ENCODE measurements at places on chromosomes 5 and 9.

GRCh38 chr5:58622936-58623871, 40.3 kb downstream of the RAB3C start:
- no peak for DNase-seq

DNA sequence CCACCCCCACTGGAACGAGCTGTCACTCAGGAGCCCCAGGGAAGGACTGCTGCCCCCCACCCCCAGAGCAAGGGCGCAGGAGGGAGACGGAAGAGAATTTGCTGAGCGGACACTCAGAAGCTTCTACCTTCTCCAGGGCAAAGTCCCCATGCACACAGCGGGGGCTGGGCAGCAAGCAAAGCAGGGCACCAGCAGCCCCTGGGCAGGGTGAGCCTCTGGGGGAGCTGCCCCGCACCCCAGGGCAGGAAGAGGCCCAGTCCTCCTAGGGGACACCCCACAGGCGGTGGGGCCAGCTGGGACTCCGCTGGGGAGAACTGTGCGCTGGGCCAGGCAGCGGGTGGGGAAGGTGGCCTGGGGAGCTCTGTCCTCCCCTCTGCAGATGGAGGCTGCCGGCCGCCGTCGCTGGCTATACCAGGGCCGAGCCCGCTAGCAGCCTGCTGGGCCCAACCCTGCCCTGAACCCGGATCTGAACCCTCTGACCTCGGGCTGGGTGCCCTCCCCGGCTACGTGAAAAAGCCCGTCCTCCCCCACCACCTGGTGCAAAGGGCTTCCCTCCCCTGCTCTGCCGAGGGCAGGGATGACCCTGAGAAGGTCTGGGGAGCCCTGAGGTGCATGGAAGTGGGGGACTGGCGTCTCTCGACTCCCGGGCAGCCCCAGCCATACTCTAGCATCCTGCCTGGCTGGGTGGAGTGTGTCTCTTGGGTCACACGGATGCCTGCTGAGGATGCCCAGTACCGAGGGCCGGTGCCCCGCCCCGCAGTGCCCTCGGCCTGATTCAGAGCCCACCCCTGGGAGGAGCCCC, 597 bp upstream of the SLC34A3 start:
- no peak for DNase-seq

DNA sequence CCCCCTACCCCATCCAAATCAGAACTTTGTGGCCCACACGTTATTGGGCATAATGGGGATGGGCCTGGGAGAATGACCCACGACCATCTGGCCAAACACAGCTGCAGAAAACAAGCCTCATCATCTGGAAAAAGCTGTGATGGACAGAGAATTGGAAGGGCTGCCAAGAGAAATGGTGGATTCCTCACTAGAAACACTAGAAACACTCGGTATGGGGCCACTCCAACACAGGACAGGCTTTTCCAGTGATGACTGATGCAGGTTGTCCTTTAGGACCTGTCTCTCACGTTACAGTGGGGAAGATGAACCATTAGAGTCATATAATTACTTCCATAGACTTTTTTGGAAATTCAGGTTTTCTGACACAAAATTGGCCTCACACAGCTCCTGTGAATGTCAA, 172.4 kb upstream of the TARS1 start:
- DNase-seq: no peak

DNA sequence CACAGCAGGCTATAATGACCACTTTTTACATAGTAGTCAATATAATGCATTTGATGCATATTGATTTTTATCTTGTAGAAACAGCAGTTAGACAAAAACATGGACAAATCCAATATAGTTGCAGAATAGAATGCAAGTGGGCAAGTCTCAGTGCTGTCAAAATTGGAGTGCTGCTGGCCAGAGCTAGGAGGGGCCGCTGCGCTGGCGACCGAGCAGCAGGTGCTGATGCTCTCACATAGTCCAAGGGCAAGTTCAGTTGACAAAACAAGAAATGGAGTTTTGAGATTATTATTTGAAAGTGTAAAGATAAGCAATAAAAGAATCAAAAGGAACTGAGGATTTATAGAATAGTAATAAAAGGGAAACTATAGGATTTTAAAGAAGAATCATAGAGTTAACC, 60.6 kb upstream of the CDK20 start:
- DNase-seq: no peak

GRCh38 chr5:115054387-115054951, 115.2 kb downstream of the TRIM36 start:
- no peak for DNase-seq

DNA sequence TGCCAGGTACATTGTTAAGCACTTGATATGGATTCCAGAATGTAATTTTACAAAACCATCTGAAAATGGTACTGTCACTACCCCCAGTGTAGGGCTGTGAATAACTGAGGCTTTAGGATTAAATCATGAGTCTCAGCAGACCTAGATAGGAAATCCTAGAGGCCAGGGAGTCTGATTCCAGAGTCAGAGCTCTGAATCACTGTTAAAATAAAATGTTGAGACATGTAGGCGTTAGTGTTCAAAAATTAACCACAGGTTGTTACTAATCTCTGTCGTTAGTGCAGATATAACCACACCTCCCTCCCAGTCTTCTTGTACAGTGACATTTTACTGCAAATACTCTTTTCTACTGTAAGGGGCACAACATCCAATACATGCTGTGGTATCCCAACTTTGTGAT, 1828.8 kb downstream of the MAT2B start:
- no peak for DNase-seq

GRCh38 chr5:93034621-93035590, 546.1 kb downstream of the NR2F1-AS1 start:
- DNase-seq: no peak

GRCh38 chr9:130972957-130973685, 34.1 kb upstream of the FIBCD1 start:
- DNase-seq: no peak

DNA sequence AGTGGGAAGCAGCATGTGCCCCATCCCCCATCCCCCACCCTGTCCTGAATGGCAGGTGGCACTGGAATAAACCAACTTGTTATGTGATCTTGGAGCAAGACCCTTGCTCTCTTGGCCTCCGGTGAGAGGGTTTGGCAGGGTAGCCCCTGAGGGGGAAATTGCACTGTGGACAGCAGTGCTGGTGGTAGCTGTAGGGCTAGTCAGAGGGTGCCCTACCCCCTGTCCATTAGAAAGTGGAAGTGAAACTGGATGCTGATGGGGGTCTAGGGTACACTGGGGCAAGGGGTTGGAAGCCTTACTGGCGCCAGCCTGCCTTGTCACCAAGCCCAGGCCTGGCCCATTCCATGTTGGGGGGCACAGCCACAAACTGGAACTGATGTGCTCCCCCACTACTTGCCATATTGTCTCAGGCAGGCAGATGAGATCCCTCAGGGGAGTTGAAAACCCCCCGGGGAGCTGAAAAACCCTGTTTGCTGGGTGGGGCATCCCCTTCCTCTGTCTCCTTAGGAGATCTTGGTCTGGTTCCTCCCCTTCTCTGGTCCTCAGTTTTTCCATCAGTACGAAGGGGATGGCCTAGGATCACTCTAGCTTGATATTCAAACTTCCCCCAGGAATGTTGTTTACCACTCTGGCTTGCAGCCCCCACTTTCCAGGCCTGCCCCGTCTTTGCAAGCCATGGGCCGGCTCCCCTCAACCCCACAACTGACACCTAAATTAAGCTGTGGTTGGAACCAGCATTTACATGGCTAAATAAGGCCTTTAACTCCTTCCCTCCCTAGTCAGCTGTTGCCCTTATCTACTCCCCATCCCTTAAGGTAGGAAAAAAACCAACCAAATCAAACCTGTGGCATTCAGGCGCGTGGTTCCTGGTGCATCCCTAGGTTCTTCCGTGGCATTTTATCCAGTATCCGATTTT, 14.4 kb upstream of the SYNPO start:
- DNase-seq: no peak

DNA sequence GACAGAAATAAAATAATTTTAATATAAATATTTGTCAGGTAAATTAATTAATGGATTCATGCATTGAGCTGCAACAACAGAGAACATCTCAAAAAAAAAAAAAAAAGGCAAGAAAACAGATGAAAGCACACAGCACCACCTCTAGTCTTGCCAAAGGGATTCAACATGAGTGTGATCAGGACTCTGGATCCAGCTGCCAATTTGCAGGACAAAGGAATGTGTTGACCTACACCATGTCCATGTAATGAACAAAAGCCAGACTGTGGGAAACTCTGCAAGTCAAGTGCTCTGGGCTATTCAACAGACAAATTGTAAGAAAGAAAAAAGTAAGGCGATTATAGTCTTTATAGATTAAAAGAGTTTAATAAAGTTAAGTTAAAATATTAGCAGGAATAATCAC, 769.3 kb downstream of the TLR4 start:
- DNase-seq: no peak

DNA sequence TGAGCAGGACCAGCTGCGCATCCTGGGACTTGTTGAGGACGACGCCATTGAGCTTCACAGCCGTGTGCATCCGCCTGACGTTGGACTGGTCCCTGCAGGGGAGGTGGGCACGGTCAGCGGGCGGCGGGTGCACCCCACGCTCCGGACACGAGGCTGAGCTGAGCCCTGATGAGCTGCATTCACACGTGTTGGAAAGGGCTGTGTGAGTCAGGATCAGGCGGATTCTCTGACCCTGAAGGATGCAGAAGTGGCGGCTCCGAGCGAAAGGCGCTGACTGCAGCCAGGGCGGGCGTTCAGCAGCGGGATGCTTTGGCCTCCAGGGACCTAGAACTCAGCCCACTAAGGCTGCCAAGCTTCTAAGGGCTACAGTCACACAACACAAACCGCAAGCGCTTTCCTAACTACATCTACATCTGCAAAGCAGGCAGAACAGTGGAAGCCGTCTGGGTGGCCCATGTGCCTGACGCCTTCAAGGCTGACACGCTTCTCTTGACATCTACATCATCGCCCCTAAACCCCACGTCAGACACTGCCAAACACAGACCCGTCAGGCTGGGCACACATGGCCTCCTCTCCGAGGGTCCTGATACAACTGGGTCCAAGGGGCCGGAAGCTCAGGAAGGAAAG, 44.9 kb downstream of the NKD2 start:
- no peak for DNase-seq

- DNase-seq: no peak
Observed at GRCh38 chr5:158751961-158752655, 347.6 kb downstream of the EBF1 start.

DNA sequence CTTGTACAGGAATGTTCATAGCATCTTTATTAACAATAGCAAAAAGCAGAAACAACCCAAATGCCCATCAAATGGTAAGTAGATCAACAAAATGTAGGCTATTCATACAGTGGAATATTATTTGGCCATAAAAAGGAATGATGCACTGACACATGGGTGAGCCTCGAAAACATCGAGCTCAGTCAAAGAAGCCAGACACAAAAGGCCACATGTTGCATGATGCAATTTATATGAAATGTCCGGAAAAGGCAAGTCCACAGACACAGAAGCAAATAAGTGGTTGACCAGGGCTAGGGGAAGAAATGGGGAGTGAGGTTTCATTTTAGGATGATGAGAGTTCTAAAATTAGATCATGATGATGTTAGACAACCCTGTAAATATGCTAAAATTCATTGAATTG, 16.5 kb upstream of the SLC2A8 start:
- no peak for DNase-seq

DNA sequence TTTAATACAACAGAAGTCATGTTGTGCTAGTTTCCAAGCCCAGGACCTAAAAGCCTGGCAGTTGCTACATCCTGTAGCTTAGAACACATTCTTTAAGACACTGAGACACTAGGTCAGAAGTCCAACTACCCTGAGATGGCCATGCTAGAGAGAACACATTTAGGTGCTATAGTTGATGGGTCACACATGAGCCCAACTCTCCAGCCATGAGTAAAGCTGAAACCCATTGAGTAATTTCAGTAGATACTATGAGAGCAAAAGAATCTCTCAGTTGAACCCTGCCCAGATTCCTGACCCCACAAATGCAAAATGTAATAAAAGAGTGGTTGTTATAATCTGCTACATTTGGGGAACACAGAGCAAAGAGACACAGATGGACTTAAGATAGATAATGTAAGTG, 164.4 kb downstream of the SEMA5A start:
- no peak for DNase-seq

DNA sequence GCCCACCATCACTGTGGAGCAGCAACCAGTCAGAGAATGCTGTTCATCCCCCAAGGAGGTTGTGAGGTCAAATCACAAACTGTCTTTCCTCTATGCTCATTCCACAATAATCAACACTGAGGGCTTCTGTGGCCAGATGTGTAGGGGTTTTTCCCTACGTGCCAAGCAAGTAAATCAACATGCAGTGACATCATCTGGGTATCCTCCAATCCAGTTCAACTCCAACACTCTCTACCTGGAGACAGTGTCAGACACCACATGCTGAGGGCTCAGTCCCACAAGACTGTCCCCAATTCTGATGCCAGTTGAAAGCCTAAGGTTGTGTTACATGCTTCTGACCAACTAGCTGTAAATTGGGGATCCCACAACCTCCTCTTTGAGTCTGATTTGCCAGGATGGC, 57.3 kb upstream of the DMRT1 start:
- no peak for DNase-seq

DNA sequence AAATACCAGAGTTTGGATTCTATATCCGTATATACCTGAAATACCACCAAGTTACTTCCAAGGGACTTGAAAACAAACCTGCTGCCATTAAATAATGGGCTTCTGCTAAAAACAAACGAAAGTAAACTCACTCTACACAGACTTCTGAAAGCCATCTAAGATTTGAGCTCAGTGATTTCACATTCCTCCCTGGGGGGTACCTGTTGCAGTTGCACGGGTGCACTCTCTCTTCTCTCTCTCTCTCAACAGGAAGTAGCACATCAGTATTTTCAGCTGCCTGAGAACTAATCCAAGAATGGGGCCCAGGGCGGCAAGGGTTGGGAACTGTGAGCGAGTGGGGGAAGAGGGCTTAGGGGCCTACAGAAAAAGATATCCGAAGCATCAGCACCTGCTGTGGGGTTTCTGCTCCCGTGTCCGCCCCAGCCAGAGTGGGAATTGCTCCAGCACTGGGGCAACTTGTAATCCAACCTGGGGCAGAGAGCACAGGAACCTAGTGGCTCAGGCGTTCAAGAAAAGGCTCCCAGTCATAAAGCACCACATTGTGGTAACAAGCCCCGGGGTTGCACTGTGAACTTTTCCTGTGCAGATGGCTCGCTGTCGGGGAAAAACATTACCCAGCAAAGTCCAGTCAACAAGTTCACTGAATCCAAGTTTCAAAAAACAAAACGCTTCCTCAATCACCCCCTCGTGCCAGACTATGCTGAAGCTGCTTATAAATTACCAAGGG, 99.8 kb downstream of the EFNA5 start:
- DNase-seq: peak; percentile 39

GRCh38 chr9:91711755-91712601, 238.1 kb downstream of the ROR2 start:
- peak; percentile 79 for DNase-seq

DNA sequence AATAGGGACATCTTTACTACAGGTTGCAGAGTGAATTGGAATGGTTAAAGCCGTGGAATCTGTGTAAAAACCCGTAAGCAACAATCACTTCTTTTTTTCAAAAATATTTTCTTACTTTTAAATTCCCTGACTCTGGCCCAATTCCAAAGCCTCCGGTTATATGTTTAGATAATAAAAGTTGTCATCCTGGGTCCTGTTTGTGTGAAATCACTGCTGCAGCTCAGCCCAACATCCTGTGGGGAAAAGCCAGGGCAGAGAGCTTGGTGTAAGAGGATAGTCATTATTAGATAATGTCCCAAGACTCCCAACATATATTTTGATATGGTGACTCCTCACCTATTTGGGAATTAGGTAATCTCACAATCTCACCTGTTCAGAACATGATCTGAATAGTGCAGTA, 586.0 kb upstream of the BRINP1 start:
- no peak for DNase-seq

- no peak for DNase-seq
Observed at GRCh38 chr5:96338091-96338490, 95.0 kb downstream of the PCSK1 start.

- DNase-seq: no peak
Observed at GRCh38 chr9:116697362-116697761, 10.3 kb downstream of the TRIM32 start.

- DNase-seq: no peak
Observed at GRCh38 chr5:96902876-96903275, 26.6 kb downstream of the ERAP2 start.
